ENCODE measurements at places on chromosomes 5 and 9.

- DNase-seq = no peak
Observed at GRCh38 chr9:106622164-106622487, 240.8 kb upstream of the ZNF462 start.

- DNase-seq = no peak
Observed at GRCh38 chr9:137115394-137116026, 977 bp upstream of the DPP7 start.

DNA sequence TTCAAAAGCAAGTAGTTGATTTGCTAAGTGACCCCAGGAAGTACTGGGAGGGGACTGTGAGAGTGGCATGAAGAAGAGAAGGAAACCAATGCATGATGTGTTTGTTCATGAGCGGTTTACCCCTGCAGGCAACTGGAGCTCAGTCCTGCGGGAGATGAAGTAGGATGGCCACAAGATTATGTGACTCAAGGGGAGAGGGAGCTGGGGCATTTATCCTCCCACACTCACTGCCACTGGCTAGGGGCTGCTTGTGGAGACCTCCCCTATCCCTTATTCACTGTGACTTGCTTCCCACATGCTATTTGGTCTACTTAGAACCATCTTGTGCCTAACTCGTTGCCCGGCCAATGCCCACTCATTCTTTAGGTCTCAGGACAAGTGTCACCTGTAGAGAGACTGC lies 60.6 kb upstream of the TRIO start:
- DNase-seq = no peak

DNA sequence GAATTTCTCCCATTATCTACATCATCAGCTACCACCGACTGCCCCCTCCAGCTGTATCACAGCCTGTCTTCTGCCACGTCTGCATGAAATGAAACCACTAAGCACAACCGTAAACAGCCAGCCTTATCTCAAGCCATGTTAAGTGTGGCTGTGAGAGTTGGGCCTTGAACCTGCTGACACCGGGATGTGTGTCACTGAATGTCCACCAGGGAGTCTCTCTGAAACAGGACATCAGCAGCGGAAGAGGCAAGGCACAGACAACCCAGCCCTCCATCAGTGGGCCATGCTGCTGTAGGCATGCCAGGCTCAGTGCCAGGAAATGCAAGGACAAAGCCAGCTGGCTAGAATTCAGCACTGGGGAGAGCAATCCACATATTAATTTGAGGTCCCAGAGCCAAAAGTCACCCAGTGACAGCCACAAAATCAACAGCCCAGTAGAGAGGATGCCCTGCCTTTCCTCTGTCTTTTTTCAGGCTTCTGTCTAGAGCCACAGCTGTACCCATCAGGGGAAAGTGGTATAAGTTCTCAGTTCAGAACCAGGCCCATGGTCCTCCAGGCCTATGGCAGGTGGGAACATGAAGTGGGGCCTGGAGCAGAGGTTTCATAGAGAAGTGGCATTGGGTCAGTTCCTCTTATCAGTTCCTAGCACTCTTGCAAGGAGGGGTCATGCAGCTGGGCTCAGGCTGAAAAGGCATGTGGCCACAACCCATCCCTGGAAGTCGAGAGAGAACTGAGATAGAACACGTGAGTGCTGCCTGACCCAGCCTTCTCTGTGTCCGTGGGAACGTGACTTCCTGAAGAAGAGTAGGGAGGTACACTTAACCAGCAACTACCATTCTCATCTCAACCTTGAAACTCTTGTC lies 199.4 kb downstream of the ESM1 start:
- no peak for DNase-seq

DNA sequence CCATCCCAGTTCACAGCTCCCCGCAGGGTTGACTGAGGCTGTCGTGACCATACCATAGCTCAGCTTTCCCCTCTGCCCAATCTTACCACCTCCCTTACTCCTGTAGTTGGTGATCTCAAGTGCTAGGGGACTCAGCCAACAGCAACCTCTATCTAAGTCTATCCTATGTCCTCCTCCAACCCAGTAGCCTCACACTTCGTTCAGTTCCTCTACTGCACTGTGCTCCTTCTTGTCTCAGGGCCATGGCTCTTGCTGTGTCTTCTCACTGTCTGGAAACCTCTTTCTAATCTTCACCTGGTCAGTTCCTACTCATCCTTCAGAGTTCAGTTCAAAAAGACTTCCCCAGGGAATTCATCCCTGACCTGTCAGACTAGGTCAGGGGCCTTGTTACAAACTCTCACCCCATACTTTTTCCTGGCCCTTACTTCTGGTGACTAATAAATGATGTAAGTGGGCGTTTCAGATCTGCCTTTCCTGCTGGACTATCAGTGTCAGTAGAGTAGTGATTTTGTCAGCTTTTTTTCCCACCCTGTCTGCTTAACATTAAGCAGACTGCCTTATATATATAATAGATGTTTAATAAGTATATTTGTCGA lies 53.6 kb upstream of the NR3C1 start:
- no peak for DNase-seq

DNA sequence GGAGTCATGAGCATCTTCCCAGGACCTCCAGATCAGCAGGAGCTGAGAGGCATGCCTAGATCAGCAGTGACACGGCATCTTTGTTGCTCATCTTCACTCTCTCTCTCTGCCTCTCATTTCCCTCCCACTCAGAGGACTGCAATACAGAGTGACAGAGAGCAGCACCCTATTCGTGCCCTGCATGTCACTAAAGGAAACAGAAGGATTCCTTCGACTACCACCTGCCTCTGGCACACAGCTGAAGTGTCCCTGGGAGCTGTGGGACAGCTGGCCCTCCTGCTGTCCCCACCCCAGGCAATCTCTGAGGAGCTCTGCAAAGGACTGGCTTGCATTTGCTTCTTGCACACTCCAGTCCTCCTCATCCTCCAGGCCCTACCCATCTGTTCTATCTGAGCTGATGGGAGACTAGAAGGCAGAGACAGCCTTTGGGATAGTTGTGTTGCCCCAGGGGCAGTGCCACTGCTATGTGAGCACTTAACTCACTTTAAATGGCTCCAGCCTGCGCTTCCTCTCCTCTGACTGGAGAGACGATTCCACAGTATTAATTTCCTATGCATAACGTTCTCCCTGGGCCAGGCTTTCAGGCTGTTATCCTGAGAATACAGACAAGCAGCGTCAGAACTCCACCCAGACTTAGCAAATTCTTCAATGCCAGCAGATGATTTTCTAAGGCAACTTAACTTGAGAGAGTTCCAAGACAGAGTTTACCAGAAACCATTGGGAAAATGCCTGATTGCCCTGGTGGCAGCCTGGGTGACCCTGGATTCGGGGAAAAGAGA lies 167.6 kb upstream of the MAP1B start:
- no peak for DNase-seq
